ENCODE measurements at places on chromosomes 1 and 21.

GRCh38 chr1:8625491-8625890 is 191.9 kb downstream of the RERE start:
- DNase-seq = no peak

GRCh38 chr1:206497774-206498173 is 9.6 kb upstream of the RASSF5 start:
- DNase-seq = no peak

DNA sequence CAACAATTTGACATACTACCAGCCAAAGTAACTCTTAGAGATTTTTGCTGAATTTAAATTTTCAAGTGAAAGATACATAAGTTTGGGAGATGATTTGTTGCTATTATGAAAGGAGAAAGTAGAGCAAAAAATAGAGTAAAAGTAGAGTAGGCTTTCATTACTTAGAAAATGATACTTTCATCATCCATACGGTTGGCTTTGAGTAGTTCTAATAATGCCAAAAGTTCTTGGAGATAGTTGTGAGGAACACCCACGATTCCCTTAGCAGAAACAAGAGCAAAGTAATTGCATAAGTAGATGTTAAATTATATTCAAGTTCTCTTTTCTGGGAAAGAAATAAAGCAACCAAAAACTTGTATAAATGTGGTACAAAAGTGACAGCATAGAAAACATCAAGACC is 95.0 kb upstream of the VAV3 start:
- no peak for DNase-seq

- no peak for DNase-seq
These were observed 33.0 kb downstream of the SH3BGR start for GRCh38 chr21:39484711-39485276.

DNA sequence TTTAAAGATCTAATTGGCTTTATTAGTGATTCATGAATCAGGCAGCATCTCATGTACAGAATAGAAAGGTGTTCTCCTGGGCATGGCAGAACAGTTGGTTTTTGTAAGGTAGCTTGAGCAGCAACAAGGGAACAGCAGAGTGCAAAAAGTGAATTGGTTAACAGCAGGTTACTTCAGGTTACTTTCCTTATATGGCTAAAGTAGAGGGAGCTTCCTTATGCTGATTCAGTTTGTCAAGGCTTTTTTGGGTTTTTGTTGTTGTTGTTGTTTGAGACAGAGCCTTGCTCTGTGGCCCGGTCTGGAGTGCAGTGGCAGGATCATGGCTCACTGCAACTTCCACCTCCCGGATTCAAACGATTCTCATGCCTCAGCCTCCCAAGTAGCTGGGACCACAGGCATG is 132.8 kb downstream of the CDC7 start:
- no peak for DNase-seq

- no peak for DNase-seq
These were observed 6.7 kb downstream of the KRTAP10-1 start for GRCh38 chr21:44533121-44533890.

GRCh38 chr1:36845802-36846201 is 188.5 kb downstream of the GRIK3 start:
- DNase-seq = no peak
